ENCODE measurements at places on chromosomes 7 and 10.

DNA sequence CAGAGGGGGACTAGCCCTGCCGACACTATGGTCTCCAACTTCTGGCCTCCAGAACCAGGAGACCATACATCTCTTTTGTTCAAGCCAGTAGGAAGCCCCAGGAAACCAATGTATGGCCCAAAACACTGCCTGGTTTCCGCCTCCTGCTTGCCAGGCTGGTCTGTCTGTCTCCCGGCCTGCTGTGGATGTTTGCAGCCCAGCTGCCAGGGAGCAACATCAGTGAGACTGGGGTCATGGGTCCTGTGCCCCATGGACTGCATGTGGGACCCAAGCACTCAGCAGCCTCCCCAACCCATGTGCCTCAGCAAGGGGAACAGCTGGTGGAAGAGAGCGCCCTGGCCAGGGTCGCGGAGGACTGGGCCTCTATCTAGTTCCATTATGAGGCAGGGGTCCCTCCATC lies 33.4 kb upstream of the NUB1 start:
- DNase-seq, result no peak

- DNase-seq, result no peak
These were observed 23.9 kb downstream of the ADCYAP1R1 start for GRCh38 chr7:31076051-31076450.

DNA sequence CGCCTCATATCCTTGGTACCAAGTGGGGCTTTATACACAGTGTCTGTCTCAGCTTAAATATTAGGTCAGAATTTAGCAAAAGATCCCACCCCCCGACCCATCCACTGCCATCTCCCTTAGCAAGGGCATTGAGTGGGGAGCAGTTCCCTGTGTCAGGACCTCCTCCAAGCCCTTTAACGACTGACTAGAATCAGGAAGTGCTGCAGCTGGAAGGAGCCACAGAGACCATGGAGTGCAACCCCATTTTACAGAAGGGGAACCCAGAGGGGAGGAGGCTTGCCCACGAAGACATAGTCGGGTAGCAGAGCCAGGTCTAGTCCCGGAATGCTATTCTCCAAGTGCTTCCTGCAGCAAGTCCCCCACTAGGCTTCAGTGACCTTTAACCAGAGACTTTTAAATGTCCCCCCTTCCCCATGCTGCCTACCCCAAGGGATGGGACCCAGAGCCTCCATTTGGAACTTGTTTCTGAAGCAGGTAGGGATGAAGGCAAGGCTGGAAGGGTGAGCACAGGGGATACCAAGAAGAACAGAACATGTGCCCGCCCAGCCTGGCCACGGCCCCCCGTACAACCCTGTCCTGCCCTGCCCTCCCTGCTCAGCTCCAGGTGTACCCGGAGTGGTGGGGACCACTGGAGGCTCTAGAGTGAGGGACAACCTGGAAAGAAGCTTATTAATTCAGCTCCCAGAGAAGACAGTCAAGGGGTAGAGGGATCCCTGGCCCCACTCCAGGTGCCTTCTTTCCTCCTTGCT lies 41.3 kb downstream of the C10orf105 start:
- no peak for DNase-seq

GRCh38 chr7:23472046-23472445 lies 1.8 kb upstream of the IGF2BP3 start:
- no peak for DNase-seq

GRCh38 chr7:155145477-155146255 lies 75.5 kb downstream of the HTR5A start:
- DNase-seq, result no peak

DNA sequence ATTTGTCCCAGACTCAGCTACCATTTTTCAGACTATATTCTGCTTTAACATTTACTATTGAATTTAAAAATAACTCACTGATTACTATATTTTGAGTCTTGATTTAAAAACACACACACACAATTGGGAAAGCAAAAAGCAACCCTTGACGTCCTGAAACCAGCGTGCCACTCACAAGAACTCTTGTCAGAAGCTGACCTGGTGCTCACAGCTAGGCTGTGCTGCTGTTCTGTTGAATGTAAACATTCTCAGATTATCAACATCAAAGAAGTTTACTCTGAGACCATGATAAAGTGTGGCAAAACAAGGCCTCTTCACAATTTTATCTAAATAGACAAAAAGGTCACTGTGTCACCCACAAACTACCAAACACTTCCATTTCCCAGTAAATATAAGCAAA lies 62.6 kb upstream of the CACNA2D1 start:
- no peak for DNase-seq

- DNase-seq, result no peak
These were observed 199.3 kb downstream of the PLXNA4 start for GRCh38 chr7:132377015-132377414.

GRCh38 chr10:82558014-82558607 lies 683.1 kb downstream of the NRG3 start:
- no peak for DNase-seq

GRCh38 chr7:148238761-148239325 lies 351.7 kb upstream of the C7orf33 start:
- DNase-seq, result no peak

DNA sequence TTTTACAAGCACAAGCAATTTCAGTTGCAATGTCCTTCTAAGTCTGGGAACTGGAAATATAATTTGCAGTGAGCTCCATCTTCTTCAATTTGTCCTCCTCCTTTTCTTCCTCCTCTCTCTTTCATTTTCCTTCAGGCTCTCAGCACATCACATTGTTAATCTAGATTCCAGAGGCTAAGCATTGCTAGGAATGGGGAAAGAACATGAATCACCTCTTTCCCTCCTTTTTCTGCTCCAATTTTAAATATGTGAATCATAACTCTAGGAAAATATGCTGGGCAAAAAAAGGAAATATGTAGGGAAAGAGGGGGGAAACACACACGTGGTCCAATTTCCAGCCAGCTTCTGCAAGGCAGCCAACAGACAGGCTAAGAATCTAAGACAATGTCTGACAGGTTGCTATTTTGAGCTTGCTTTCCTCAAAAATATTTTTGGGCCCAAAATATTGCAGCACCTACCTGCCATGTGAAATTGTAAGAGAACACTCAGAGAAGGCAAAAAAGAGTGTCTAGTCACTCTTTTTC lies 72.7 kb upstream of the NUPR2 start:
- DNase-seq, result no peak

DNA sequence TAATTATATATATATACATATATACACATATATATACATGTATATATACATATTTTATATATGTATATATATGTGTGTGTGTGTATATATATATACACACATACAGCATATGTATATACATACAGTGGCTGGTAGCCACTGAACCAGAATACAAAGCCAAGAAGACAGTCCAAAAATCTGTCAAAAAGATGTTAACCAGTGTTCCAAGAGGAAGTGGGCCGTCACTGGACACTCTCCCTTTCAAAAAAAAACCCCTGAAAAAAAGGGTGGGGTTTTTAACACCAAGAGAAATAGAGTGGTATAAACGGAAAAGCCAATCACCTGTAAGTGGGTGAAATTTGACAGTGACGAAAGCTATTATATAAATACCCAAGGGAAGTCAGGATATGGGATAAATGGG lies 31.1 kb upstream of the C1GALT1 start:
- no peak for DNase-seq

DNA sequence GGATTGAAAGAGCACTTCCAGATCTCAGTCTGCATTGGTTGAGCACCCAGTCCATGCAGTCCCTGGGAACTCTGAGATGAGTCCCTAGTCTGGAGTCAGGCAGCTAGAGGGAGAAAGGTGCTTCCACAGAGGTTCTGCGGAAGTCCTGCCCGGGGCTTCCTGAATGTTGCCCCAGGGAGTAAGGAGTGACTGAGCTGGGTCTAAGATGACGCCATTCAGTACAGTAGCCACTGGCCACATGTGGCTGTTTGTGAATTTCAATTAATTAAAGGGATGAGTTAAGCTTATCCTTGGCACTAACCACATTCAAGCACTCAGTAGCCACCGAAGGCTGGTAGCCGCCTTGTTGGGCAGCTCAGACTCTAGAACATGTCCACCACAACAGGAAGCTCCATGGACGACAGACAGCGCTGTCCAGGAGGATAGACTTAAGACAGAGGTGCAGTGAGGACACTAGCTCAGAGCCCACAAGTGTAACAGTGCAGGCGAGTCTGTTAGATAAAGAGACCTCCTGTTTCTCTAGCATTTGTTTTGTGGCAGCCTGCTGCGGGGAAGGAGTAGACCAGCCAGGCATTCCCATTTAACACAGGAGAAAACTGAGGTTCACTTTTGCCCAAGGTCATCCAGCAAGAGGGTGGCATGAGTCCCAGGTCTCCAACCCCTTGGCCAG lies 101.6 kb upstream of the PPIF start:
- no peak for DNase-seq

- no peak for DNase-seq
These were observed 59.3 kb downstream of the CDCA7L start for GRCh38 chr7:21886396-21886795.

DNA sequence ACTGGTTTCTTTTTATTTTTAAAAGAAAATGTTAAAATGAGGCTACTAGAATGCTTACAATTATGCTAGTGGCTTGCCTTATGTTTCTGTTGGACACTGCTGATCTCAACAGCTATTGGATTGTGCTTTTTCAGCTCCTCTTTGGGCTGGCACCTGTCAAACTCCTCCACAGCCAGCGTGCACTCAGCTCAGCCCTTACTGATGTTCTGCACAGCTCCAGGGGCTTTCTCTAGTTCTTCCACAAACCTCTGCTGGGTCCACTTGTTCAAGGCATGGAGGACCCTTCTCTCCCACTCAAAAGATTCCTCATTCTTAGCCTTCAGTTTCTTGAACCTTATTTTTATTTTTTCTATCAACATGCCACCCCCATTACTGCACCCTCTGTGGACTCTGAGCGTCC lies 96.0 kb downstream of the VIPR2 start:
- no peak for DNase-seq

DNA sequence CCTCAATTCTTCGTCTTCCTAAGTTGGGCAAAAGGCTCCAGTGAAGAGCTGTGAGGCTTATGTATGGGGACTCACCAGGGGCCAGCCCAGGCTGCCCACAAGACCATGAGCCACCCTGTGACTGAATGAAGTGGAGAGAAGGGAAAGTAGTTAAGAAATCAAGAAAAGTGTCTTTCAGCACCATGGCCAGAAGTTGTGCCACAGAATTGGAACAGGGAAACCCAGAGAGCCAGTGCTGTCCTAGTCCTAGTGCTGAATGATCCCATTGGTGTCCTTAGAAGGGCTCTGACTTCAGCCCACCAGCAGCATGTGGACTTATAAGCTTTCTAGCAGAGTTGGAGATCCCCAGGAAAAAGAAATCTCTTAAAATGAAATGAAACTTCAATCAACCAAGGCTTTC lies 37.0 kb upstream of the CCSER2 start:
- DNase-seq, result no peak

DNA sequence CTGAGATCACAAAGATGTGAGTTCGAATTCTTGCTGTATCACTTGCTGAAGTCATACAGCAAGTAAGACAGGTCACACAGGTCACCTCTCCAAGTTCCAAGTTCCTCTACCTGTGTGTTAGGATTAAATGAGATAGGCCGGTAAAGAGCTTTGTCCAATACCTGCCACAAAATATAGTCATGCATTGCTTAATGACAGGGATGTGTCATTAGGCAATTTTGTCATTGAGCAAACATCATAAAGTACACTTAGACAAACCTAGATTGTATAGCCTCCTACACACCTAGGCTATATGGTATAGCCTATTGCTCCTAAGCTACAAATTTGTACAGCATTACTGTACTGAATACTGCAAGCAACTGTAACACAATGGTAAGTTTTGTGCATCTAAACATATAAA lies 469.4 kb downstream of the KCNMA1 start:
- no peak for DNase-seq

- DNase-seq, result no peak
These were observed 31.1 kb downstream of the SEMA3E start for GRCh38 chr7:83617858-83618257.

GRCh38 chr7:133233142-133233541 lies 19.7 kb upstream of the EXOC4 start:
- no peak for DNase-seq

GRCh38 chr10:7345717-7346116 lies 65.1 kb downstream of the SFMBT2 start:
- no peak for DNase-seq

Data from WERI-Rb-1 (cell line).